Stimulated activated CD8-positive, alpha-beta memory T cell treated with anti-CD3 and anti-CD28 coated beads, Interleukin-7, amount 100 ng/mL, for 4 hours (primary cell): ENCODE measurements at places on chromosomes 7 and 10.
A peak's percentile ranks its signal among the peaks of the same experiment; 100 is the strongest.

- DNase-seq = no peak
Measured at GRCh38 chr7:16014031-16014430, 327.5 kb upstream of the MEOX2 start.

DNA sequence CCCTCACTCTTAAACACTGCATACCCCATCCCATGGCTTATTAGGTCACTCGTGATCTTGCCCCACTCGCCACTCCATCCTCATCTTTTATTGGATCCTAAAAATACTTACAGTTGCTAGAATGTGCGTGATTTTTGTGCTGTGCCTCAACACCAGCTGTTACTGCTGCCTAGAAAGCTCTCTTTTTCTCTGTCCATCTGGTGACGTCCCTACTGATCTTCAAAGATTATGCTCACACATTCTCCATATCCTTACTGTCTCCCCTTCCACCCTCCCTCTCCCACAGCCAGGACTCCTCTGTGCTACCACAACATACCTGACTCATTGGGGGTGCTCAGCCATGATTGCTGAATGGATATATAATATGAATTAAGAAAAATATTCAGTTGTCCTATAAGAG, 42.0 kb downstream of the CDK6 start:
- no peak for DNase-seq

DNA sequence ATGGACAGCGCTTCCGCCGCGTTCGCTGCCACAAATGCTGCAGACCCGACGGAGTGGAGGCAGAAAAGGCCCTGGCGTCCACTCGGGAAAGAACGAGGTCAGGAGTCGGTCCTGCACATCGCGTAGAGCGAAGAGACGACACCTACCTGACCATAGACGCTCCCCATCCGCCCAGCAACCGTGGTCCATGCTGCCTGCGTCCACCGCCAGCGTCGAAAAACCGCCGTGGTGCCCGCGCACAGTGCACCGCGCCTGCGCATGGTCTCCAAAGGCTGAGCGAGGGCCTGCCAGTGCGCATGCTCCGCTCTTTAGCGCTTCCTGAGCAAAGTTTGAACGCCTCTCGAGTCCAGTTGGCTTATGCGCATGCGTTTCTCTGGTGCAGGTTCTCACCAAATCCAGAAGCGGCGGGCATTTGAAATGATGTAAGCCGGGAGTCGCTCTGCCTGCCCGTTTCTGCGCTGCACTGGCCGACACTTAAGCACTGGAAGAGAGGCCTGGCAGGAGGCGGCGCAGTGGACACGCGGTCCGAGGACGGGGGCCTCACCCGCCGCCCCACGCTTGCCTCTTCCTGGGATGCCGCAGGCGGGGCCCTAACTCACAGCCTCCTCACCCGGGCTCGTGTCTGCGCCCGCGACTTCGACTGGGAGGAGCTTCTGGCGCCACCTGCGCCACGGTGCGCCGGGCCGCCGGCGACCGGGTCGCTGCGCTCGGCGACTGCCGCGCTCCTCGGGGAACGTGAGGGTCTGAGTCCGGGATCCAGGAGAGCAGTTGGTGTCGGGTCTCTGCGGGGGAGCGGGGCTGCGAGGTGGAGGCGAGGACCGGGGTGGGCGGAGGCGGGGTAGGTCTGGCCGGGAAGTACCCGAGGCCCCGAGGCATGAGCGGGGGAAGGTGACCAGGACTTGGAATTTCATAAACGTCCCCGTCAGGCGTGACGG, at the start of gene FAM24B:
FAM24B (minus strand) TSS at position 243 of the 935 bp plus-strand sequence. CDS start 29,066 bp downstream, outside the sequence.
- peak; percentile 95 for DNase-seq

DNA sequence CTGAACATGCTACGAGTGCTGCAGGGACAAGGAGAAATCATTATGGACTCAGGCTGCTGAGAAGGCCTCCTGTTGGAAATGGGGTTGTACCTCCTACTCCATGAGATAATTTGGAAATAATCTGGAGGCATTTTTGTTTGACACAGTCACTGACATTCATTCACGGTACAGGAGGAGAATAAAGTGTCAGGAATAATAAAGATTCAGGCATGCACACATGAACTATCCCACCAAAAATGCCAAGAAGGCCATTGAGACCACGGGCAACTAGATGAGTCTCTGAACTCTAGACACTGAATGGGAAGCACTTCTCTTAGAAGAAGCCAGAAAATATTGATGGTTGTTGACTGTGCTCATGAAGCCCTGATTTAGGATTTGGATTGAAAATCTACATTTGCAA, 220.9 kb upstream of the HABP2 start:
- no peak for DNase-seq

DNA sequence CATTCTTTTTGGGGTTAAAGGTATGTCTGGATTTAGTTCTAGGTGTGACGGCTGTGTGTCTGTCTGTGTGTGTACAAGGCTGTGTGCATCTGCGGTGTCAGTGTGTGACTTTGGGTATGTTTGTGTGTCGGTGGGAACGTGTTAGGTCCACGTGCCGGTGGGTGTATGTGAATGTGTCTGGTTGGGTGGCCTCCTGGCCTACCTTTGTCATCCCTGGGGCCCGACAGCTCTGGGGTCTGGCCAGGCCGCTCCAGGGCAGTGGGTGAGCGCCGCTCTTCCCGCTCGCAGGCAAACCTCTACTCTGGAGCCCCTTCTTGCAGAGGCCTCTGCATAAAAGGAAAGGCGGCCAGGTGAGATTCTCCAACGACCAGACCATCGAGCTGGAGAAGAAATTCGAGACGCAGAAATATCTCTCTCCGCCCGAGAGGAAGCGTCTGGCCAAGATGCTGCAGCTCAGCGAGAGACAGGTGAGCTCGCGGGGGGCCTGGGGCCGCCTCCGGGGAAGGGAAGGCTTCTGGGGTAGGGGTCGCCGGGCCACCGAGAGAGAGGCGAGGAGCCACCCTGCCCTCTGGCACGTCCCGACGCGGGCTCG, 2.4 kb downstream of the HHEX start:
- DNase-seq = no peak
